ENCODE measurements at places on chromosomes 1 and 21.
A peak's percentile ranks its signal among the peaks of the same experiment; 100 is the strongest.

DNA sequence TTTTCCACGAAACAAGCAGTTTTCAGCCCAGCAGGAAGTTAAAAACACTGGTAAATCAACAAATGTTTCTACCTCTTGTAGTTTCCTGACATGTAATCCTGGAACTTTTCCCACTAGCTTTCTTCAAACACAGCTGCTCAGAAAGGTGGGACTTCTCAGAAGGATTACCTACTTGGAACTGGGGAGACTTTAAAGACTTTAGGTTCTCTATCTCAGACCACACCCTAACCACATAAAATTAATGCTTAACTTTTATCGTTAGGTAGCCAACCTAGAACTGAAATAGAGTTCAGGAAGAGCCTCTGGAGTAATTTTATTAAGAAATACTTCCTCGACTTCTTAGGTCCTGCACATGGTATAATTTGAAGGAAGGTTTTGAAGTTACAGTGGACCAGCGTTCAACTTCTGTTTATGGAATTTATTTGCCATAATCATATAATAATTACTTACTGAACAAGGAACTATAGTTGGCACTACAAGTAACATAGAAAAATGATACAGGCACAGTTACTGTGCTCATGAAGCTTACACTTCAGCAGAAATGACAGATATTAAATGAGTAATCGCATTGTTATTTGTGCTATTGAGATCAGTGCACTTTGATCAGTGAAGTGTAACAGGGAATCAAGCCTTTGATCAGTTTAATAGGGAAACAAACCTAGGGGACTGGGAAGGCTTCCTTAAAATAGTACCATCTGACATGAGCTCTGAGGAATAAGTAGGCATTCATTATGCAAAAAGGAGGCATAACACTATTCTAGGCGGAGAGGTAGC, at the start of gene BCL2L15:
Gene BCL2L15, minus strand, starts transcription at position 180 of the 774 bp plus-strand sequence. CDS start 206 bp downstream, outside the sequence.
- no peak for DNase-seq

DNA sequence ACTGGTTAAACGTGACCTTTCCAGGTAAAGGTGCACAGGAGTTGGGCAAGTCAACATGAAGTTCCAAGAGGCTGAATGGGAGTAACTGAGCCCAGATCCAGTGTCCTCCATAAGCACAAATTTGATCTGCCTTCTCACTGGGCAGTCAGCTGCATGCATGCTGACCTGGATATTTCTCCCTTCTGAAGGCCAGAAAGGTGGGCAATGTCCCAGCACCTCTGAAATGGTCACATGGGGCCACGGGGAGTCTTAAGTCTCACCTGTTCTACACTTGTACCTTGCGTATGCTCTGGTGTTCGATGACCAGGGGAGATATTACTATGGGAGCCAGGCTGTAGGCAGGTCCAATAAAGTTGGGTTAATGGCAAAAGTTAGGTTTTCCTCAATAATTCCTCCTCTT, 240.2 kb downstream of the SIPA1L2 start:
- DNase-seq = no peak

GRCh38 chr1:223076362-223076761, 66.7 kb downstream of the TLR5 start:
- no peak for DNase-seq

DNA sequence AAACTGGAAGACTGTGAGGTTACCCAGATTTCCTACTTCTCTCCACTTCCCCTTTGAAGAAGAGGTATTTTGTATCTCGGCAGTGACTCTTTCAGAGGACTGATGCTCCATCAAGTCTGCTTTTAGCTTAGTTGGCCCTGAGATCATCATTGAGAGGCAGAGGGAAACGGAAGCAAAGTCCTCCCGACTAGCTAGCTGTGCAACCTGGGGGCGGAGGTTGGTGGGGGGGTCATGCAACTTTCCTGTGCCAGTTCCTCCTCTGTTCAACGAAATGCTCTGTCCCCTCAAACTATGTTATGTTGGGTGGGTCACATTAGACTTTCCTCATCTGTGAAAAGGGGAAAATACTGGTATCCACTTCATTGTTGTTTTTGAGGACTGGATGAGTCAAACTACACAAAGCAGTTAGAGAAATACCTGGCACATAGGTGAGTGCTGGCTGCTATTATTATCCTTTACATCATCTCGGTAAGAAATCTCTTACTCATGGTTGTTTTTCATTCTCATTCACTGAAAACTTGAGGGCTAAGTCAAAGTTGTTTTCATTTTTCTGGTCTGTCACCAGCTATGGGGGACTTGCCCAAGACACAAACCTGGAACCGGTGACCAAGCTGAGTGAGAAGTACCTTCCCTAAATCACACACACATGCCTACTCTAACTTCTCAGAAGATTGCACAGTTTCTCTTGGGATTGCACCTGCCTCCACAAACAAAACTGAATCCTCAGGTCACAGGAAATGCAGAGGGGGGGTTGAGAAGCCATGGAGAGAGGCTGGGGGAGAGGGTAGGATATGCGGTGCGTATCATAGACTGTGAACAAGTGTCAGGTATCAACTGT, 83.3 kb downstream of the ABCA4 start:
- no peak for DNase-seq

DNA sequence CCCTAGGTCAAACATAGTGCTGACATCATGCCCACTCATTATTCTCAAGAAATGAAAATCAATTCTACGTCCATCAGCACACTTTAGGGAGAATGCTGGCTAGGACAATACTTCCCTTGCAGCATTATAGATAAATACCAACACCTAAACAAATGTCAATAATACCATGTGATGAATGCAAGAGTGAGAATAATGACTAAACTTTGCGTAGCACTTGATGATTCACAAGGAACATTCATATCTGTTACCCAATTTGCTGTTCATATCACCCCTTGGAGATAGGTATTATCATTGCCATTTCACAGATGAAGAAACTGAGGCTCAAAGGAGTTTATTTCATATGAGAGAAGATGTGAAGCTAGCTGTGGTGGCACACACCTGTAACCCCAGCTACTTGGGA, 24.8 kb upstream of the EPS15 start:
- DNase-seq = no peak

GRCh38 chr1:27588256-27589232, 15.4 kb downstream of the AHDC1 start:
- DNase-seq = peak; percentile 71

- peak; percentile 18 for DNase-seq
Observed at GRCh38 chr1:111032295-111032897, 68.7 kb upstream of the LRIF1 start.

DNA sequence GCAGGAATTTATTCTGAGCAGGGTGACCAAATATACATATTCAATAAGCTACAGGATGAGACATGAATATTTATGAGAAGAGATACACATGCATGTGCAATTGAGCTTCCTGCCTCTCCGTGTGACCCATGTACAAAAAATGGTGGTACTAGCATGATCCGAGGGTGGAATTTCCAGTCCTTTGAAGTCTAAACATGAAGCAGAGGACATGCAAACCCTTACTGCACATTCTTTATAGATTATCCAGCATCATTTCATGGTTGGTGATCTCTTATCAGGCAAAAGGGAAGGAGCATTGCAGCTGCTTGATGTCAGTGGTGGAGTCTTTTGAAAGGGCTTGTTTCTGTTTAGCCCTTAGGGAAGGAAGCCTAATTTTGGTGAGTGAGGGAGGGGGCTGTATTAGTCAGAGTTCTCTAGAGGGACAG, 448.6 kb downstream of the SETD4 start:
- DNase-seq = no peak

DNA sequence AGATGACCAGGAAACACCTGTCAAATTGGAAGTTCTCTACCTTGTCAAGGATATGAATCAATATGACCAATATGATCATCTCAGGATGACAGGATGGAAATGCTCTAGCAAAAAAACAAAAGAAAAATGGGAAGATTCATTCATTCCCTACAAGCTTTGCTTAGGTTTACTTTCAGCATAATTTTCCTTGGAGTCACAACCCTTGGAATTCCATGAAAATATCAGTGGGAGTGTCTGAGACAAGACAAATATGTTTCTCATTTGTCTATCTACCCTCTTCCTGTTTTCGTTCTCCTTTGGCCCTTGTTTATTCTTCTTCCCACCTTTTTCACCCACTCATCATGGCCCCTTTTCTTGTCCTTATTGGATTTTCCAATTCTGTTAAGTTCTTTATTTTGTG, 50.6 kb downstream of the COLGALT2 start:
- no peak for DNase-seq

DNA sequence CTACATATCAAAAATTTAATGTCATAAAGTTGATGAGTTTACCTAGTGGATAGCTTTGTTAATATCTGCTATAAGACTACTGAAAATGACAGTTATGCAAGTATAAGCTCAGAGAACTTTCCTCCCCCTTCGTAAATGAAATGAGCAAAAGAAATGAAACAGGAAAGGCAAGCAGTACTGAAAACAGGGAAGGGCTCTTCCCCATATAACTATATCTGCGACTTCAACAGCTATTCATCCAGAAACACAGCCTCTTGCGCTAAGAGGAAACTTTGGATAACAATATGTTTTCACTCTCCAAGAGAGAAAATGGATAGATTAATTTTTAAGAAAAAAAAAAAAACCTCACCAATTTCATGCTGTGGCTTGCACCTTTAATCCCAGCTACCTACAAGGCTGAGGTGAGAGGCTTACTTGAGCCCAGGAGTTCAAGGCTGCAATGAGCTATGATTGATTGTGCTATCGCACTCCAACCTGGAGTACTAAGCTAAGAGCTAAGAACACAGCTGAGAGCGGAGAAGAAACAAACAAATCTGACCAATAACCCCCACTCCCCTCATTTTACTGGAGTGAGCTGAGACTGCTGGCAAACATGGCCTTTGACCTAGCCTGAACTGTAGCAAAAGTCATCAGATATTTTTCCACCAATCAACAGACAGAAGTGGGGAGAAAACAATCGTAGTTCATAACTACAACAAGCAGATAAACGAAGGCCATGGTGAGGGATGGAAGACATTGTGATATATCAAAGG, 29.0 kb downstream of the METTL18 start:
- no peak for DNase-seq

DNA sequence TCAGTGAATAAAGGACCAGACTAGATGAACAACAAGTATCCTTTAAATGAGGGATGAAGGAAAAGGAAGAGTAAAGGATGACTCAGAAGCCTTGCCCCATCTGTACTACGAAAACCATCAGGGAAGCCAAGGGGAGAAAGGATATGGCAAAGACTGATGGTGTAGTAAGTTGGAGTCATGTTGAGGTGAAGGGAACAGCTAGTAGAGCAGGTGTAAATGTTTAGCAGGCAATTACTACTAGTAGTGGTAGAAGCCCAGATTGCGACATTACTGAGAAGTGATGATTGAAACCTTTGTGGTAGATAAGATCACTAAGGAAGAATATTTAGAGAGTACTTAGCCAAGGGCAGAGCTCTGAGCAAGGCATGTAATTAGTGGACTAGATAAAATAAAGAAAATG, 84.0 kb downstream of the PHTF1 start:
- DNase-seq = no peak
